ENCODE measurements at places on chromosomes 11 and 22.

DNA sequence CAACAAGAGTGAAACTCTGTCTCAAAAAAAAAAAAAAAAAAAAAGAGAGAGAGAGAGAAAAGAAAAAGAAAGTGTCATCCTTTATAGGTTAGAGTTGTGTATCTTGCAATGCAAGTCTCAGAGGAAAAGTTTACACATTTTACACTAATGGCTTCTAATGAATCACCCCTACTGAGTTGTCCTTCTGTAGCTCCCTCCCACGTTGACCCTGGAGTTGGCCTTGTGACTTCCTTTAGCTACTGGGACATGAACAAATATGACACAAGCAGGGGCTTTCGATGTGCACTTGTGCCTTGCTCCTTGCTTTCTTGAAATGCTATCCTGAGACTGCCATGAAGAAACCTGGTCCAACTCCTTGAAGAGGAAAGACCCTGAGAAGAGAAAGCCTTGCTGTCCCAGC is 2.4 kb upstream of the SMCO4 start:
- DNase-seq = no peak

DNA sequence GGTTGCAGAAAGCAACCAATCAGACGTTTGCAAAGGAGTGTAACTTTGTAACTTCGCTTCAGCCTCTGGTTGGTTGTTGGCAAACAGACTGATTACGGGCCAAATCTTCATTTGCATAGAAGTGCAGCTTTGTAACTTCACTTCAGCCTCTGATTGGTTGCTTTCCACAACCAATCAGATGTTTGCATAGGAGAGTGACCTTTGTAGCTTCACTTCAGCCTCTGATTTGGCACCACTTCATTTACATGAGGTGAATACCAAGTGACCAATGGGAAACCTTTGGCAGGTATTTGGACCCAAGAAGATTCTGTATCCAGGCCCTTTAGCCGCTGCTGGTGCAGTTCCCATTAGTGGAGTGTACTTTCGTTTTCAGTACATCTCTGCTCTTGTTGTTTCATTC is 16.0 kb downstream of the USP47 start:
- no peak for DNase-seq

GRCh38 chr11:64003807-64004589 is 17.8 kb downstream of the OTUB1 start:
- no peak for DNase-seq

- no peak for DNase-seq
These were observed 1252.7 kb downstream of the BRD1 start for GRCh38 chr22:48574776-48575617.

DNA sequence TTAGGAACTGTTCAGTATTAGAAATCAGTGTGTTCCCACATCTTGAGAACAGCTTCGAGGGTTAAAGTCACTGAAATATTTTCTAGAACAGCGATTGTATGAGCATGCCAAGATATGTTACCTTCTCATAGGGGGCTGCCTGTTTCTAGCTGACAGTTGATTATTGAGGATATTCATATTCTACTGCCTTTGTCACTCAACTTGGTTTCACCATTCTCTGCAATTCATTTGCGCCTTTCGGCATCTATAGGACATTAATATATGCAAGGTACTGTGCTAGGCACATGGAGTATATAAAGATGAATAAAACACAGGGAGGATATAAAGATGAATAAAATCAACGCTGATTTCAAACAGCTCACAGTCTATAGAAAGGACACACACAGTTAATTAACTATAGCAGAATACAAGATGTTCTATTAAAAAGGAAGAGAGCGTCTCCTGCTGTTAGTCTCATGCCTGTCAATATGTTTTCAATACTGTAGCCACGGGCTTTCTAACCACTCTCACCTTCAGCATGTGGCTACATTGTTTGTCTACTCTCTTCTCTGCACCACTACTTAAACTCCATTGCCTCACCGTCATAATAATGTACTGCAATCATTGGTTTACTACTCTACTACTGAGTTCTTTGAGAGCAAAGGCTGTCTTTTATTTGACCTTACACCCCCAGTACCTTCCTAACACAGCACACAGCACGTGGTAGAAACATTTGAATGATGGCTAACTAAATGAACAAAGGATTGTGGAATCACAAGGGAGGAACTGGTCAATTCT is 81.9 kb downstream of the RAB30 start:
- no peak for DNase-seq

DNA sequence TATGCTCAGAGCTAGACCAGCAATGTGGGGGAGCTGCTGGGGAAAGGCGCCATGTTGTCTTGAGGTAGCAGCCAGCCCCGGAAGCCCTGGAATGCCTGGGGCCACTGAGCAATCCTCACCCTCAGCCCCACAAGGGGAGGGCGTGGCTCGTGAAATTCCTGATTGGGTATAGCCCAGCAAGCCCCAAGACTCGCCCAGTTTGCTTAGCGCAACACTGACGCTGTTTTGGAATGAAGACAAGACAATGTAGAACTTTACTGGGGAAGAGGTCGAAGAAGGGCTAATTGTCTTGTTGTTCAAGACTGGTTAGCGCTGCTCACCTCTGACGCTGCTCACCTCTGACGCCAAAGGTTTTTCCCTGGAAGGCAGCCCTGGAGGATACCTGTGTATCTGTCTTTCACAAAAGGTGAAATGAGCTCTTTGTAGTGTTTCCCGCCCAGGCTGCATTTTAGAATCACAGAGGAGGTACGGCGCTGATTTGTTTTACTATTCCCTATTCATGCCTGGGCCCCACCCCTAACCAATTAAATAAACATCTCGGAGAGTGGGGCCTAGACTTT is 47.6 kb downstream of the ST3GAL4 start:
- no peak for DNase-seq

DNA sequence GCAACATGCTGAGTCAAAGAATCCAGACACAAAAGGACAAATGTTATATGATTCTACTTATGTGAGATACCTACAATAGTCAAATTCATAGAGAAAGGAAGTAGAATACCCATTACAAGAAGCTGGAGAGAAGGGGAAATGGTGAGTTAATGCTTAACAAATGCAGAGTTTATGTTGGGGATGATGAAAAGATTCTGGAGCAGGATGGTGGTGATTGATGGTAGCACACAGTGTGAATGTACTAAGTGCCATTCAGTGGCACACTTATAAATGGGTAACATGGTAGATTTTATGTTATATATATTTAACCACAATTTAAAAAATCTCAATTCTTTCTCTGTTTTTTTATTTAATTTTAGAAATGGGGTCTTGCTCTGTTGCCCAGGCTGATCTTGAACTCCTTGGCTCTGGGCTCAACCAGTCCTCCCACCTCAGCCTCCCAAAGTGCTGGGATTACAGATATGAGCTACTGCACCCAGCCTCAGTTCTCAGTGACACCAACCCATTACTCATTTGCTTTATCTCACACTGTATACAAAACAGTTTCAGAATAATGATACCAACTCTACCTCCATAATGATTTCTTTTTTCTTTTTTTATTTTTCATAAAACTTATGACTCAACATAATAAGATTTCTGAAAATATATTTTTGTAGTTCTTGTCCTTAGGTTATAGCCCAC is 9.6 kb upstream of the RELA start:
- DNase-seq = no peak

Measured in activated CD4-positive, alpha-beta T cell treated with anti-CD3 and anti-CD28 coated beads, Interleukin-2, amount 50 U/mL, for 4 hours (primary cell).